ENCODE measurements at places on chromosomes 11 and 22. TPM values are rescaled to one million over a fixed set of nuclear protein-coding genes. Genes with fewer than 3 reads are reported as not detected.

DNA sequence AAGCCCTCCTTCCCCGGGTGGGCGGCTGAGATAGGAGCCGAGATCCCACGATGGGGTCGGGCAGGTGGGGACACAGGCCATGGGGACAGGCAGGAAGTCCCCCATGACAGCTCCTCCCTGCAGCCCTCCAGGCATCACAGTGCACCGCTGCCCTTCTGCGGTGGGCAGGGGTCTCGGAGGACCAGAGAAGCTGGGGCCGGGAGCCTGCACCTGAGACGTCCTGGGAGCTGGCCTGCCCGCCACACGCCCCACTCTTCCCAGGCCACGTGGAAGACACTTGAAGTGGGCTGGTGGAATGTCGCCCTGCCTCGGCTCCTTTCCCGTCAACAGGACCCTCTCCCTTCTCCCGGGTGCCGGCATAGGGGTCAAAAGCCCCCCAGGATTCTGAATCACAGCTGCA, 55.4 kb downstream of the ELFN2 start:
- no peak overlapping the region for H3K4me3 ChIP-seq
- no peaks in the 10 kb centered on the region for H3K27me3 ChIP-seq
- no peak overlapping the region for H3K27ac ChIP-seq
- H3K36me3 ChIP-seq = no peaks in the 10 kb centered on the region

DNA sequence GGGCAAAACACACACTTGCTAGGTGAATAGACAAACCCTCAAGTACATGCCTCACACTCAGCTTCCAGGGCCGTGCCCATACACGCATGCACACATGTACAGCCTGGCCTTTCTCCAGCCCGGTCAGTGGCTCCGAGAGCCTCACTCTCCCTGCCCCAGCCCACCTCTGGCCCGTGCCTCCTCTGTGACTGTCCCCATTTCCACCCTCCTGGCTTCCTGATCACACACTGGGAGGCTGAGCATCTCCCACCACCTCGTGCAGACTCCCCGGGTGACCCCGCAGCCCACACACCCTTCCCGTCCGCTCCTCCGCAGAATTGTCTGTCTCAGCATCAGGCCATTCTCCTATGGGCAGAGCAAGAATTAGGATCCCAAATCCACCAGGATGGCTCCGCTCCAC, 634.1 kb downstream of the TBC1D22A start:
- no peaks in the 10 kb centered on the region for H3K4me1 ChIP-seq
- H3K27me3 ChIP-seq = no peaks in the 10 kb centered on the region
- H3K36me3 ChIP-seq = no peaks in the 10 kb centered on the region
- no peak overlapping the region for H3K4me3 ChIP-seq

- no peaks in the 10 kb centered on the region for H3K36me3 ChIP-seq
- H3K4me3 ChIP-seq = no peak overlapping the region
- DNase-seq = no peak
Observed at GRCh38 chr11:64008283-64008913, 22.2 kb downstream of the OTUB1 start.

- no peak for DNase-seq
- peaks cover 15% of the 10 kb centered on the region for H3K4me1 ChIP-seq
- no peaks in the 10 kb centered on the region for H3K27me3 ChIP-seq
Observed at GRCh38 chr11:57155400-57155799, 26.4 kb upstream of the LRRC55 start.

DNA sequence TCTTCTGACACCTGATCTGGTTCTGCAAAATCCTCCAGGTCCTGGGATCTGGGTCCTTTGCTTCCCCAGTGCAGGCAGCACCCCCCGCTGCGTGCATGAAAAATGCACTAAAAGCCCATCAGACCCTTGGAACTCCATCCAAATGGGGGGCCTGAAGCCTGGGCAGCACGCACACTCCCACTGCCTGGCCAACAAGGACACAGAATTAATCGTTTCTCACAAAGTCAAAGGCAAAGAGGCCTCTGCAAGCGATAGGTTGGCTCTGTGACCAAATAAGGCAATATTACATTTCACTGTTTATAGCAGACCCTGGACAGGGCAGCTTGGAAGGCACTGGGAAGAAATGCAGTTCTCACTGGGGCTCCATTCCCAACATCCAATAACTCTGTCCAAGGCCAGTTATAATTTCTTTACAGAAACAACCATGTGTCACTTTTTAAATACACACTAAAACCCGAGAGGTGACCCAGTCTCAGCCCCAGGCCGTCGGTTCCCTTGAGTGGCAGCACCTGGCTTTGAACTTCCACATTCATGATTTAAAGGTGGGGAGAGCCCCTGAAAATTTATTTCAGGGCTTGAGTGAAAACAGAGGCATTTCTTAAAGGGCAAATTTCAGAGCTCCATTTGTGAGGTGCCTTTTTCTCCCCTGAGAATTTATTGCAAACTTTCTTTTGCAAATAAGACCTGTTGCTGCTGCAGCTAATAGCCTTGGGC, 114.4 kb upstream of the ANO1 start:
- H3K27ac ChIP-seq = no peak overlapping the region
- no peak overlapping the region for H3K4me3 ChIP-seq
- peaks cover 9% of the 10 kb centered on the region for H3K4me1 ChIP-seq
- H3K36me3 ChIP-seq = no peaks in the 10 kb centered on the region
- no peaks in the 10 kb centered on the region for H3K27me3 ChIP-seq
- no peak for DNase-seq

GRCh38 chr22:25072406-25072805, 119.9 kb downstream of the KIAA1671 start:
- no peak overlapping the region for H3K27ac ChIP-seq
- no peaks in the 10 kb centered on the region for H3K36me3 ChIP-seq
- H3K27me3 ChIP-seq = no peaks in the 10 kb centered on the region
- no peak overlapping the region for H3K4me3 ChIP-seq
- no peaks in the 10 kb centered on the region for H3K4me1 ChIP-seq
- no peak for DNase-seq

GRCh38 chr22:19598054-19598855, 74.0 kb upstream of the CLDN5 start:
- H3K4me3 ChIP-seq = no peak overlapping the region
- no peak overlapping the region for H3K27ac ChIP-seq
- no peaks in the 10 kb centered on the region for H3K4me1 ChIP-seq
- peaks cover 7% of the 10 kb centered on the region for H3K27me3 ChIP-seq
- H3K36me3 ChIP-seq = no peaks in the 10 kb centered on the region

- H3K4me3 ChIP-seq = no peak overlapping the region
- no peaks in the 10 kb centered on the region for H3K27me3 ChIP-seq
- no peaks in the 10 kb centered on the region for H3K36me3 ChIP-seq
- no peak for DNase-seq
- no peak overlapping the region for H3K27ac ChIP-seq
Observed at GRCh38 chr11:103582351-103582909, 454.0 kb upstream of the DDI1 start.

GRCh38 chr11:60592601-60593000, 77.4 kb downstream of the MS4A13 start:
- no peak overlapping the region for H3K27ac ChIP-seq
- no peaks in the 10 kb centered on the region for H3K36me3 ChIP-seq
- H3K4me1 ChIP-seq = no peaks in the 10 kb centered on the region
- no peak for DNase-seq
- no peak overlapping the region for H3K4me3 ChIP-seq

GRCh38 chr22:19576460-19577421, 52.5 kb upstream of the CLDN5 start:
- no peaks in the 10 kb centered on the region for H3K36me3 ChIP-seq
- H3K27ac ChIP-seq = no peak overlapping the region
- H3K4me3 ChIP-seq = no peak overlapping the region
- DNase-seq = peak; percentile 63
- no peaks in the 10 kb centered on the region for H3K27me3 ChIP-seq

DNA sequence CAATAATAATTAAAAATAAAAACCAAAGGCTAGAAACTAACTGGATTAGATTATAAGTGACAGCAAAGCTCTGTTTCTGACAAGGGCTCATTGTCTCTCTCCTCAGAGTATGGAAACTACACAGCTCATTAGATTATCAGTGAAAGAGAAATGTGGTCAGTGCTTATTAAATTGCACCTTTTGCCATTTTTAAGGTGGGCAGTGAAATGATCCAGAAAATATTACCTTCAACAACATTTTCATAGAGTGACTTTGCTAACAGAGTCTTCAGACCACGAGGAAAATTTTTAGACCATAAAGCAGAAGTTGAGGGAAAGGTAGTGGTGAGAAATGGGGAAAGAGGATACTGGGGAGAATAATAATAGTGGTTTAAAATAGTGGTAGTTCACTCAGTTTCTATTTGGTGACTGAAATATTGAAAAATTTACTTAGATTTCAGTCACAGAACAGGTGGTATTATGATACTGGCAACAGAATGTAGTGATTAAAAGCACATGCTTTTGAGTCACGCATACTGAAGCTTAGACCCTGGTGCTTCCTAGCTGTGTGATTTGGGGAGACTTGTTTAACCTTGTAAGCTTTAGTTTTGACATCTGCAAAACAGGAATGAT, 684.0 kb upstream of the CCDC90B start:
- no peak overlapping the region for H3K4me3 ChIP-seq
- H3K27ac ChIP-seq = no peak overlapping the region
- no peaks in the 10 kb centered on the region for H3K4me1 ChIP-seq
- no peaks in the 10 kb centered on the region for H3K36me3 ChIP-seq
- H3K27me3 ChIP-seq = no peaks in the 10 kb centered on the region

DNA sequence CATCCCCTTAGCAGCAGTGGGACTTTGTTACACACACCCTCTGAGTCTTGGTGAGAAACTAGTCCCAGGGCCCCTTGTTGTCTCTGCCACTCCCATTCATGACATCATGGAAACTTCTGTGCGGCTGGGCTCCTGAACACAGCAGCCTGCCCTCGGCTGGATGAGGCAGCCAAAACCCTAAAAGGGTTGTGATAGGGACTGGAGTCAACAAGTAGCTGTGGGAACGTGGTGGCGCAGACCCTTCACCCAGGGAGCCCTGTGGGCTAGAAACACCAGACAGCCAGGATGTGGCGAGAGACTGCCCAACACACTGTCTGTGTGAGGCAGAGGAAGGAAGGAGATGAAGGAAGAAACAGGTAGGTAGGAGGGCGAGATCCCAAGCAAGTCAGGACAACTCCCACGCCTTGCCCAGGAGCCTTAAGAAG, 3.9 kb downstream of the CD3D start:
- H3K27ac ChIP-seq = no peak overlapping the region
- no peaks in the 10 kb centered on the region for H3K36me3 ChIP-seq
- DNase-seq = no peak
- no peaks in the 10 kb centered on the region for H3K4me1 ChIP-seq
- no peak overlapping the region for H3K4me3 ChIP-seq

GRCh38 chr11:8091721-8092120, 10.7 kb downstream of the TUB start:
- peak; percentile 60 for DNase-seq
- no peaks in the 10 kb centered on the region for H3K27me3 ChIP-seq
- H3K4me1 ChIP-seq = no peaks in the 10 kb centered on the region
- no peak overlapping the region for H3K4me3 ChIP-seq
- H3K36me3 ChIP-seq = peaks cover 12% of the 10 kb centered on the region

- no peaks in the 10 kb centered on the region for H3K4me1 ChIP-seq
- H3K27me3 ChIP-seq = peaks cover 45% of the 10 kb centered on the region
- no peak overlapping the region for H3K4me3 ChIP-seq
- DNase-seq = no peak
Observed at GRCh38 chr22:23553438-23553837, 26.7 kb downstream of the IGLL1 start.

- no peak for DNase-seq
- H3K4me1 ChIP-seq = peaks cover 21% of the 10 kb centered on the region
- peak overlapping the region; percentile 72 for H3K27ac ChIP-seq
- no peaks in the 10 kb centered on the region for H3K27me3 ChIP-seq
- H3K4me3 ChIP-seq = no peak overlapping the region
Observed at GRCh38 chr11:118592616-118593367, 14.6 kb upstream of the PHLDB1 start.

DNA sequence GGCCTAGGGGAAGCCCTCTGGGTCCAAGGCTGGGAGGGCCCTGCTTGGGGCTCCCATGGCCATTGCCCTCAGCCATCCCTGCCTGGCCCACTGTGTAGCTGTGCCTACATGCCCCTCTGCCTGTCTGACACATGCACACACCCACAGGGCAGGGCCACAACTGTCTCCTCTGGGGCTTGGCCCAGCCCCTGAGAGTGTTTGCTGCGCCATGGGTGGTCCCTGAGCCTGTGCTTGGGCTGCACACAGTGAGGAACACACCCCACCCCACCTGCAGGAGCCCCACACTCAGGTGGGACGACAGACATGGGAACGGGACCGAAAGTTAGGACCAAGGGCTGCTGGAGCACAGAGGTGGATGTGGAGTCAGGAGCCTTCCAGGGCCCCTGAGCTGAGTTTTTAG, 489.5 kb downstream of the TBC1D22A start:
- no peak for DNase-seq
- no peaks in the 10 kb centered on the region for H3K27me3 ChIP-seq
- no peaks in the 10 kb centered on the region for H3K4me1 ChIP-seq
- H3K36me3 ChIP-seq = no peaks in the 10 kb centered on the region

DNA sequence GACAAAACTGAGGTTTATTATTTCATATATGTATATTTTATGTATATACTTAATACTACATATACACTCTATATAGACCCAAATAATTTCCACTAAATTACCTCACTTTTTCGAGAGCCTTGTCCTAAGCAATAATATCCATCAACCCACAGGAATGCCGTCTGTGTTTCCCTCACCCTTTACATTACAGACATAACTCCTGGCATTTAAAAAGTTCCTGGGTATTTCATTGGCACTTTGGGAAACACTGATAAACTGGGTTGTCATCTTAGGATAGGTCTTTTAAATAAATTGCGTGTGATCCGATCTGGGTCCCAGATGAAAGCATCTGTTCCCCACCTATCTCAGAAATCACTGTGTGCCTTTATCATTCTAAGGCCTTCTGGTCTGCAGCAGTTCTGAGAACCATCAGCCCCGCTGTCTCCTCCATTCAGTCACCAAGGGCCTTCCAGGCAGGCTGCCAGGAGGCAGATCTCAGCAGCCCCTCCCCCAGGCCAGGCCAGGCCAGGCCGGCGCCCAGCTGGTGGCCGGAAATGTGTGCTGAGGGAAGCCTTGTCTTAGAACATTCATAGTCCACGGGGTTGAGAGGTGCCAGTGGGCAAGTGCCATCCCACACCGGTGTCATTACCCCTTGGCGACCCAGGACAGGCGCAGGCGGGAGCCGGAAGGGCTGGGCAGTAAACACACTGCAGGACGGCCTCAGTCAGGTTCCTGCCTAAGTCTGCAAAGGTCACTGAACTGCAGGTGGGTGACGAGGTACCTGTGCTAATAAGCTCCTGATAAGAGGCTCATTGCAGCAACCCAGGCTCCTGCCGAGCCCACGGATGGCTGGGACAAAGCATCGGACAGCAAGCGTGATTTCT, 3.3 kb downstream of the FGF19 start:
- H3K4me3 ChIP-seq = no peak overlapping the region
- peaks cover 75% of the 10 kb centered on the region for H3K27me3 ChIP-seq

- no peaks in the 10 kb centered on the region for H3K36me3 ChIP-seq
- no peaks in the 10 kb centered on the region for H3K4me1 ChIP-seq
- DNase-seq = no peak
Observed at GRCh38 chr11:57134284-57134683, 47.5 kb upstream of the LRRC55 start.

FOXRED1 gene
- total RNA-seq = 16.0 TPM

NXPE1 gene
- total RNA-seq = not detected

DCHS1 gene
- total RNA-seq = 23.9 TPM

ANO9 gene
- total RNA-seq = 0.14 TPM

BAD gene
- total RNA-seq = 116 TPM

MMP12 gene
- total RNA-seq = not detected

C11orf91 gene
- not detected for total RNA-seq

BCL2L13 gene
- 66.4 TPM for total RNA-seq

FBLN1 gene
- 216 TPM for total RNA-seq

LTO1 gene
- total RNA-seq = 20.2 TPM

TEAD1 gene
- total RNA-seq = 200 TPM

TRIM34 gene
- 10.2 TPM for total RNA-seq

APLP2 gene
- total RNA-seq = 247 TPM

Data from sigmoid colon (tissue), 7 donors.